ENCODE measurements at places on chromosomes 5 and 9.
A peak's percentile ranks its signal among the peaks of the same experiment; 100 is the strongest.

DNA sequence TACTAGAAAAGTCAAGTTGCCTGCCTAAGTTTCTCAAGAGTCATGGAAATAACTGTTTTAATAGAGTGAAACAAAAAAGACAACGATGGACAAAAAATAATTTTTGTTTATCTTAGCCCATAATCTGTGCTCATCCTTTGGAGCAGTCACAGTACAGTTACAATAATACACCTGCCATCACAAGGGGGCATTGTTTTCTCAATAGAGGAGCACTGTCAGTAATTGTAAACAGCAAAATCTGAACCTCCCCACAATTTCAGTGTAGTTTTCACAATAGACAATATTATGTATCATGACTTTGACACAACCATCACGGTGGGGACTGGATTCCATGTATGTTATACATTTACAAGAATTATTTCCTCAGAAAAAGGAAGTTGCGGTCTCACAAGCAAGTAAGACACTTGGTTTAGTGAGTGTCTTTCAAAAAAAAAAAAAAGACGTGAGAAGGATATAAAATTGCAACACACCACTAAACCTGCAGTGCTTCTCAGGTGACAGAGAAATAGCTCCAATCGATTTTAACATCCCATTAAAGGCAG, 586.3 kb downstream of the PTPRD start:
- no peak for DNase-seq

GRCh38 chr5:72397836-72398235, 77.7 kb downstream of the PTCD2 start:
- DNase-seq: no peak

DNA sequence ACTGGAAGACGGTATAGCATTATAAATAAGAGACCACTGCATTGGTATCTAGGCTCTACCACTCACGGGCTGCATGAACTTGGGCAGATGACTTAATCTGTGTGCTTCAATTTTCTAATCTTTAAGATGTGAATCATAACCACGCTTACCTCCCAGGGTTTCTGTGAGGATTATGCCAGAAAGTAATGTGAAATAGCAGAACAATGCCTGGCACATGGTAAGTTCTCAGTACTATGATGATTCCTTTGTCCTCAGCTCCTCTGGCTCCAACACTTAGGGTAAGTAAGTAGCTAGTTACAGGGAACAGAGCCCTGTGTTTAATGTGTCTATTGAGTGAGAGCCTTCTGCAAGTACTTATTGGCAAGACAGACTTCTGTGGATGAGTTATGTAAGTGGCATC, 31.1 kb downstream of the POU4F3 start:
- DNase-seq: no peak

DNA sequence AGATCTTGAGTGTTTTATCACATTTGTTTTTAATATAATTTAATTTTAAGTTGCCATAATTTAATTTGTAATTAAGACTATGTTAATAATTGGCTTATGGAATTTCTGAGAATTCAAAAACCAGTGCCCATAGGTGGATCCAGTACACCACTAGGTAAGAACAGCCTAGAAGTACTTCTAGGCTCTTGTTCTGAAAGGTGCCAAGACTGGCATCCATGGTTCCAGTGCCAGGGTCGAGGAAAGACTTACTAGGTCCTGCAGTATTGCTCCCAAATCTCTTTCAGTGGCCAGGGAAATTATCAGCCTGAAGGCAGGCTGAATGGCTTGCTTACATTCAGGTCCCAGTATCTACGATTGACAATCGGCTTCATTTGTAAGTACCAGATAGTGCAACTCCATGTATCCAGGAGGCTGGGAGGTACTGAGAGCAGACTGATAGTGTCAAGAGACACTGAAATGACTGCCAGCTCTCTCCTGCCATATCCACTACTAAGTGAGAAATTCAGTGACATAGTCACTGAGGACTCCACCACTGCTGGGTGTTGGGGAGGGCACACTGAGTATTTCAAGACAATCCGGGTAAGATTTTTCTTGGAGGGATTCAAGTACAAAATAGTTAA, 159.2 kb upstream of the CCDC152 start:
- DNase-seq: no peak

- DNase-seq: no peak
Observed at GRCh38 chr9:133046196-133046899, 15.4 kb upstream of the CEL start.

DNA sequence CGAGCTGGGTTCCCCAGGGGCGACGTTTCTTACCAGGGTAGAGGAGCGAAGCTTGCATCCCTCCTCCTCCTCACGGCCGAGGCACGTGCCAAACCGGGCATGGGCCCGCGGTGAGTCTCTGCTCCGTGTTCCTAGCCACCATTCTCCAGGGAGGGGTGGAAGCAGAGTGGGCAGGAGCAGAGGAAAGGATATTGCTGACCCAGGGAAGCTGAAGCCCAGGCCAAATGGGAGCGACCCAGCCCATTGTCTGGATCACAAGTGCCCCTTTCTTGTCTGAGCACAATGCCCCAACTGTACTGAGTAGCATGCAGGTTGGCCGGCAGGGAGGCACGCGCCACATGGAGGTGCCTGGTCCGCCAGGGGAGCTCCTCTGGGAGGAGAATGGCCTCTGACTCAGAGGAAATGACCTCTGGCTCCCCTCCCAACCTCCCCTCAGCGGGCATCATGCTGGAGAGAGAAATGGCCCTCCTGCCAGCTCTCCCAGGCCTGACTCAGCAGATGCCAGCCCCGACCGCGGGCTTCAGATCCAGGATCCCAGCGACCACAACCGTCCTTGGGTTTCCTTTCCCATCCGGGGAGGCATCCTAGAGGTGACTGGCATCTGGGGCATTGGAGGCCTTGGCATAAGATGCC, 1.1 kb downstream of the PRR7 start:
- DNase-seq: no peak

- DNase-seq: no peak
Observed at GRCh38 chr9:92098638-92099037, 16.6 kb downstream of the SPTLC1 start.

- DNase-seq: no peak
Observed at GRCh38 chr9:76271755-76272154, 122.5 kb downstream of the RFK start.

GRCh38 chr9:133977421-133978201, 14.5 kb downstream of the VAV2 start:
- no peak for DNase-seq

- no peak for DNase-seq
Observed at GRCh38 chr5:24141046-24141445, 503.7 kb downstream of the CDH10 start.

DNA sequence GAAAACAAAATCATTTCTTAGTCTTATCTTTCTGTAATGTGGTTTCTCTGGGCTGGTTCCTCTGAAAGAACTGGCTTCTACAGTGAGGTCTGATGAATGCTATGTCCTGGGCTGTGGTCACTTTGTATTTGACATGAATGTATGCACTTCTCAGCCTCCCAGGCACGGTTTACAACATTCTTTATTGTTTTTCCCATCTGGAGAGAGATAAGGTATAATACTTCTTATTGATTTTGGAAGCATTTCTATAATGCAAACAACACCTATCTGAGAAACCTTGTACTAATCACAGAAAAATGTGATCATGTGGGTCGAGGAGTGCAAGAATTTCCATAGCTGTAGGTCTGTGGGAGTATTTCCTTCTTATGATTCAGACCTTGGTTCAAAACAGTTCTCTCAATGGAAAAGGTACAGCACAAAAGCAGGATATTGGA, 46.9 kb downstream of the ACTBL2 start:
- DNase-seq: no peak

- DNase-seq: no peak
Observed at GRCh38 chr9:34884747-34885189, 73.3 kb upstream of the PHF24 start.

GRCh38 chr5:65805089-65805488, 83.1 kb downstream of the NLN start:
- no peak for DNase-seq

DNA sequence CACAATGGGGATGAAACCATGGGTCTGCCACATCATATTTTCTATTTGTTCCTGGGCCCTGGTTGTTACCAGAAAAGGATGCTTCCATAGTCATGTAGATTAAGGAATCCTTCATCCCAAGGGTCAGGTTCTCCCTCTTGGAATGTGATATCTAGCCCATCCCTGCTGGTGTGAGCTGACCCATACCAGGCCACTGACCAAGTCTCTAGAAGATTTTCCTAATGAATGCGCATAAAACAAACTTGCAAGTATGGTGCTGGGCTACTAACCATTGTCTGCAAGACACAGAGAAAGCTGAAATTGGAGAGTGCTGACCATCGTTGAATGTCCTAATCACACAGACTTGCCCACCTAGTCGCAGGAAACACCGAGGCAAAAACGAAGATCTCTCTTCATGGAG, 972.6 kb downstream of the EFNA5 start:
- DNase-seq: no peak

DNA sequence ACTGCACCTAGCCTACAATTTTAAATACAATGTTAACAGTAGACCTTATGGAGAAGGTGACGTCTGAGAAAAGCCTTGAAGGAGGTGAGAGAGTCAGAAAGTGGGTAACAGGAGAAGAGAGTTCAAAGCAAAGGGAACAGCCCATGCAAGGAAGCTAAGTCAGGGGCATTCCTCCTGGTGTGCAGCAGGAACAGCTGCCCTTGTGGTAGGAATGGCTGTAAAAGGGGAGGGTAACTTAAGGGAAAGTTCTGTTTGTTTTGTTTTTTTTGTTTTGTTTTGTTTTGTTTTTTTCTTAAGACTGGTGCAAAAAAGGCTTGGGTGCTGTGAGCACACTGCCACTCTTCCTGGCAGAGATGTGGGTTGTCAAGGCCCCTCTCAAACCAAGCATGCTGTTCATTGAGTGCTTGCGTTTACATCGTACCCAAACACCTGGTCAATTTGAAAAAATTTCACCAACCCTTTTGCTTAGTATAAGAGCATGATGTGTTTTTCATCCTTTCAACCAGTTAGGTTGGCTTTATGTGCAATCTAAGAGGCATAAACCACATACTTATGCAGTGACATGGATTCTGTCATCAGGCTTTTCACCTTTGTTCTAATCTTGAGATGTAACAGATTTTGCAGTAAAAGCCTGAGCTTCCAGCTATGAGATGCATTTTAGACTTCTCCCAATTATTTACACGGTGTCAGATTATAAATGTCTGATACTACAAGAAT, 279.7 kb downstream of the GLIS3 start:
- DNase-seq: no peak

DNA sequence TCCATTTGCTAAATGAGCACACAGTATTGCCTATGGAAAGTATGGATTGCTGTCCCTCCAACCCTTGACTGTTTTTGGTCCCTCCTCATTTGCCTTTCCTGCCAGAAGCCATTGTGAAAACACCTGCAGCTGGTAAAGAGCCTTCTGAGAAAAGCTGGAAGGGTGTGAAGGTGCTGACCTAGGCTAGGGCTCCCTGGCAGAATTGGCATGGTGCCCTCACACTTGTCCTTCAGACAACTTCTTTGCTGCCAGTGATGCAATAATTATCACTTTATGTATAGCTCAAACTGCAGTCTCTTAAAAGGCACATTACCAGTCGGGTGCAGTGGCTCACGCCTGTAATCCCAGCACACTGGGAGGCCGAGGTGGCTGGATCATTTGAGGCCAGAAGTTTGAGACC, 4.2 kb downstream of the TXNDC15 start:
- no peak for DNase-seq

DNA sequence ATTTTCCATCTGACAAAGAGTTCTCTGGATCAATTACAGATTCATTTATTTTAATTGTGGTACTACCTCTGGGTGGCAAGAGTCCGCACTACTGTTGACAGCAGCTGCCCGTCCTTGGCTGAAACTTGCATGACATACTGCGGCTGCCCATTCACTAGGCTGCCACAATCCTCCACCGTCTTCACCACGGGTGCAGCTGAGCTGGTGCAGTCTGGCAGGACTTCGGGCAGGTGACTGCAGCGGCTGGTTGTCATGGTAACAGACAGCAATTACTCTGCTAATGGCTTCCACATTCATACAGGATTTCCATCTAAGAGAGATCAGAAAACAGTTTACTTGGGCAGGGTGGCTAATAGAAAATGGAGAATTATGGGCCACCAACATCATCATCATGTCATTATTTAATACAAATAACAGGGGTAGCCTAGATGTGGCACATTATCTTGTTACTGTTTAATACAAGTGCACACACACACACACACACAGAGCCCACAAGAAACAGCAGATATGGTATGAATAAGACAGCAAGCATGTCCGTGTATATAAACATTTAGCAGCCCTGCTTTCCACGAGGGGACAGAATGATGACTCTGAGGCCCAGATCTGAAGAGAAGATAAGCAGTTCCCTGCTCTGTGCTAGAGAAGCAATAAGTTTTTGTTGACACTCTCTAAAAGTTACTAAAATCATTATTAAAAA, 112.3 kb downstream of the MARCHF3 start:
- no peak for DNase-seq

DNA sequence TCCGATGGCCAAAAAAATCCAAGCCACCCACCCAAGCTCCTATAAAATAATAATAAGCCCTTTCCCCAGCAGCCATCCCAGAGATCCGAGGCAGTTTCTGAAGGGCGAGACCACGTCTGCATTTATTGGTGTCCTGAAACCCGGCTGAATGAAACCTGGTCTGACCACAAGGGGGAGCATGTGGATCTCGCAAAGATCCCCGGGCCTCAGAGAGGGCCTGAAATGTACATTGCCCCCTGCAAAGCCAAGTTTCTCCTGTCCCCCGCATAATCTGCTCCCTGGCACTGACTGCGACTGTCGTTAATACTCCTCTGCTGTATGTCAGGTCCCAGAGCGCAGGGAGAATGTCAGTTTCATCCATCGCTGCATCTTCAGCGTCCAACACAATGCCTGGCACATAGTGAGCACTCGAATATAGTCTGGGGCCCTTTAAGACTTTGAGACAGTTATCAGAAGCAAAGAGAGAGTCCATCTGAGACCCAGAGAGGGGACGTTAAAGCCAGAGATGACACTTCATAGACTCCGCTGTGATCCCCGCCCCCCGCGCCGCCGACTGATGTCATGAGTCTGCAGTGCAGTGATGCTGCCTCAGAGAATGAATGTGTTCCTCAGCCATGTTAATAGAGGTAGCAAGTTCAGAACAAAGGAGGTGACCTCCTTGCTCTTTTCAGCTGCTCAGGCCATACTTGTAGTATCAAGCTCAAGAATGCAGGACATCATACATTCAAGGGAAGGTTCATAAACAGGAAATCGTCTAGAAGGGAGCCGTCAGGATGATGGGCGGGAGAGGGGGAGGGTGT, 74.5 kb upstream of the BARHL1 start:
- peak; percentile 80 for DNase-seq

DNA sequence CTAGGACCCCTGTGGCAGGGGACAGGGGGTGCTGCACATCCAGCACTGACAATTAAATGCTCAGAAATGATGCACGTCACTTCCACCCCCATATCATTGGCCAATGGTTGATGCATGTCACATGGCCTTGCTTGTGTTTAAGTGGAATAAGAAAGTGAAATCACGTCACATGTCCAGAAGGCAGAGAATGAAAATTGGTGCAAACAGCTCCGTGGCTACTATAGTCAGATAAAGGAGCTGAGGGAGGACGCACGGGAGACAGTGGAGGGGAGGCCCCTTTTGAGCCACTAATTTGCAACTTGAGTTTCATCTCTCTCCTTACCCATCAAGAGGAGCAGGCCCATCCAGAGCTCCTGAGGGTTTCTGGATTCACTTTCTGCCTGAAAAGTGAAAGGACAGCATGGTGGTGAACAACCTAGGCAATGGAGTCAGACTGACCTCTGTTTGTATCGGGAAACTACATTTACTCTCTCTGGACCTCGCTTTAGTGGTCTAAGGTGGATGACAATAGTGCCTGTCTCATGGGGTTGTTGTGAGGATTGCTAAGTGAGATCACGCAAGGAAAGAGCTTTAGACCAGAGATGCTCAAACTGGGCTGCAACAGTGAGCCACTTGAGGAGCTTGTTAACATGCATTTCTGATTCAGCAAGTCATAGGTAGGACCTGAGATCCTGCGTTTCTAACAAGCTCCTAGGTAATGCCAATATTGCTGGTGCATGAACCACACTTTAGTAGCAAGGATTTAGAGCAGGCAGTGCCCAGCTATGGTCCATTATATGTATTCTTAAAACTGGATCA, 133.9 kb upstream of the ADRA1B start:
- no peak for DNase-seq
